MCF 10A (cell line): ENCODE measurements at places on chromosomes 12 and 14.

GRCh38 chr12:108367436-108367835 is 28.3 kb upstream of the CMKLR1 start:
- DNase-seq = peak; percentile 80

GRCh38 chr14:32375663-32376062 is 46.6 kb downstream of the AKAP6 start:
- DNase-seq = no peak

GRCh38 chr14:41872931-41873685 is 266.4 kb downstream of the LRFN5 start:
- DNase-seq = no peak

DNA sequence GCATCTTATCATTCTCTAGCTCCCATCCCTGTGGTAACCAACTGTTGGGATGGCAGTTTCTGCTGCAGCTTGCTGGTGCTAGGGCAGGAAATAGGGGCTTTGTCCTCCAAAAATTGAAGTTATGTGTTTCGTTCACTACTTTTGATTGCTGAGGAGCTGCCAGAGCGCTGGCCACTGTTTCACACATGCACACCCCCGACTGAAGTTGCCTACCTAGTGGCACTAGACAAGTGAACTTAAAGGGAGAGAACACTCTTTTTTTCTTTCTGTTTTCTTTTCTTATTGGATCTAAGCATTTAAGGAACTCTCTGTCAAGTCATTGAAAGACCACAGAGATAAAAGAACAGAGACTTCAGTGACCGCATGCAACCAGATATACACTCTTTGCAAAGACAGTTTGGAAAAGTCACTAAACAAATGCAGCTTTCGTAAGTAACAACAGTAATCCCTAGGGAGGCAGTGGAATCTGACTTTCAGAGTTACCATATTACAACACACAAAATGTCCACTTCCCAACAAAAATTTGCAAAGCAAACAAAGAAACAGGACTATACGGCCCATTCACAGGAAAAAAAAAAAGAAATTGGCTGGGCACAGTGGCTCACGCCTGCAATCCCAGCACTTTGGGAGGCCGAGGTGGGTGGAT is 12.0 kb downstream of the TFCP2 start:
- no peak for DNase-seq

GRCh38 chr12:79023261-79023660 is 158.7 kb downstream of the SYT1 start:
- DNase-seq = no peak

DNA sequence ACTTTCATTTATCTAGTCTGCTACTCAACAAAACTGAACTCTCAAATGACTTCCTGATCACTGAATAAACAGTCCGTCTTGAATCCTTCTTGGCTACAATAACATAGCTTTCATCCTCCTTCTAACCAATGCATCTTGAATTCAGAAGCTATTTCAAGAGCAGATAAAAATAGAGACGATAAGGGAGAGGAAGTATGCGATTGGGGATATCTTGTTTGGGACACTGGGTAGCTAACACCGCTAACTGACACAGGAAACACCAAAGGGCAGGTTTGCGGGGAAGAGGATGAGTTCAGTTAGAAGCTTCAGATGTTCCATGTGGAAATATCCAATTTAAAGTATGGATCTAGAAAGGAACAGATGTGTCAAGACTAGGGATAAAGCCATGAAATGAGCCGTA is 102.5 kb downstream of the SLC41A2 start:
- no peak for DNase-seq

DNA sequence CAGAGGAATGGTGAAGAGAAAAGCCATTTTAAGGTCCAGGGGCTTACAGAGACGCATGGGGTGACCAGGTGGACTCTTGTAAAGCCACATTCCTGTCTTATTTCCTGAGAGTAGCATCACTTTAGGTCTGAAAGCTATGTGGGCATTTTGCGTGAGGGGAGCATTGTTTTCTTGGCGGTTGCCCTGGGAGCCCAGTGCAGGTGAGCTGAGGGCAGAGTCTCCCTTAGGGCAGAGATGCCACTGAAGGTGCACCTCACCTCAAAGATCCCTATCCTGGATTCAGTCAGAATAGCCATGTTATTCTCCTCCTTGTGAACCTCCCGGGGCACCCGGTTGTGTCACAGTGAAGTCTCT is 12.4 kb downstream of the GLRX5 start:
- no peak for DNase-seq

DNA sequence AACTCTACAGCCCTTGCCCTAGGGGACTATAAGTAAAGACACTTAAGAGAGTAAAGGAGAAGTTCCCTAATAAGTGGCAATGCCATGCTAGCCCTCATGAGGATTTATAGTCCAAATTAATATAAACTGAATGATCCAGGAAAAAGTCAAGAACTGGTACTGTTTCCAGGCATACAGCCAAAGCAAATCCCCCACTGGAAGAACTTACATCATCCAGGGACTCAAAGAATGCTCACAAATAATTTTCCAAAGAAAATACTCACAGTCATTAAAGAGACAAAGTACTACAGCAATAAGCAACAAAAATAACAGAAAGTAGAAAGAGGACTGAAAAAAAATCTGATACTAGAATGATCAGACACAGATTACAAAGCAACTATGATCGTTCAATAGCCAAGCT is 79.7 kb upstream of the RAP1B start:
- peak; percentile 43 for DNase-seq

- no peak for DNase-seq
Observed at GRCh38 chr12:58489394-58489793, 430.9 kb downstream of the LRIG3 start.

GRCh38 chr14:99635116-99635515 is 9.8 kb upstream of the HHIPL1 start:
- DNase-seq = no peak

- peak; percentile 31 for DNase-seq
Observed at GRCh38 chr14:28406196-28406595, 360.4 kb upstream of the FOXG1 start.

DNA sequence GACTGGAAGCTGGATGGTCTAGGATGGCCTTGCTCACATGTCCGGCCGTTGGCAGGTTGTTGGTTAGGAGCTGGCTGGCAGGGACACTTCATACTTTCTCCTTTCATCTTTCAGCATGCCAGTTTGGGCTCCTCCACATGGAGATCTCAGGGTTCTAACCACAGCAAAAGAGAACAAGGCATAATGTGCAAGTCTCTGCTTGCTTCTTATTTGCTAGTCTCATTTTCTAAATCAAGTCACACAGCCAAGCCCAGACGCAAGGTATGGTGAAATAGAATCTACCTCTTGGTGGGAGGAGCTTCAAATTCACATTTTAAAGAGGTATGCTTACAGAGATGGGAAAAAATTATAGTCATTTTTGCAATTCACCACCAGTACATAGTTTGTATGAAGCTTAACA is 69.1 kb upstream of the NAP1L1 start:
- peak; percentile 4 for DNase-seq

GRCh38 chr12:101924618-101925017 is 47.2 kb downstream of the DRAM1 start:
- DNase-seq = no peak

DNA sequence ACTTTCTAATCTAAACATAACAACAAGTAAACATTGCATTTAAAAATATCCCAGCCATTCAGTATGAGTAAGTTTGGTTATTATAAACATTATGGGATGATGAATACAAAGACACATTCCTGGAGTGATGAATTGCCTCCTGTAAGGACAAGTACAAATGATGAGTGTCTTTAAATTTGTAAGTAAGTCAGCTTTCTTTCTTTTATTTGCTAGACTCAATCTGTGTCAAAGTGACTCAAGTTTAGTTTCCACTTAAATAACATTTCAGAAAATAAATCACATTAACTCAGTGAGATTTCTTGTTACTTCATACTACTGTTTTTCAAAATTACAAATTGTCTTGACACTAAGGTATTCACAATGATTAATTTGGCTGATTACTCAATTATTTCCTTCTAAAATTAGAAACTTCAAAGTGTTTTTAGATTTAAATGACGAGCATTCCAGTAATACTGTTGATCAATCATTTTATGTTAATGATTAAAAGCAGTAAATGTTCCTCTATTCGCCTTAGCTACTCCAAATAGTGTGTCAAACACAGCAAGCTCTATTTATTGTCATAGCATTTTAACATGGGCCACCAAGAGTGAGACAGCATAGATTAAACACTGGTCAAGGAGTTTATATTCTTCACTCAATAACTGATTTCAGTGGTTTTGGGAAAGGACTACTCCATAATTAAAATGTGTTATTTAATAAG is 658.0 kb upstream of the MDGA2 start:
- no peak for DNase-seq

DNA sequence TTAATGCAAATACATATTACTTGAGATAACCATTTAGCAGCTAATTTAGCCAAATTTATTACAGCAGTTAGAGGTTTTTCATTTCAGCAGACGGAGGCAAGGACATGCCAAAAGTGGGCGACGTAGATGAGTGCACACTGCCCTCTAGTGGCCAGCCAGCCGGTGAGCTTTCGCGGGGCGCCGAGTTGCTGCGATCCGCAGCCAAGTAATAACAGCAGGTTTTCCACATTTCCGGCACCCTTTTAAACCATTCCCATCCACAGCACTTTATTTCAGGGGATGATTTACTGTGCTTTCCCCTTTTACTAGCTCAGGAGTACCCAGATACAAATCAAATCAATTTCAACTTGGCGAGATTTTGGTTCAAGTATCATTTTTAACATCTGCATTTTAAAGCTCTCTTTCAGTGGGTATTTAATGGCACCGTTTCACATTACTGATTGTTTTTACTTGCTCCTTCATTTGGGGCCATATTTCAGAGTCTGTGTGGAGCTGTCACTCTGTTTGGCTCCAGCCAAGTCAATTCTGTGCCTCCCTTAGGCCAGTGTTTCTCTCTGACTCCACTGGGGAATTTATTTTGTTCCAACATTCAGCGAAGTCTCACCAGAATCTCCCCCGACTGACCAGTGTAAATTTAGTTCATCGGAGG is 158.0 kb downstream of the EGLN3 start:
- peak; percentile 64 for DNase-seq

DNA sequence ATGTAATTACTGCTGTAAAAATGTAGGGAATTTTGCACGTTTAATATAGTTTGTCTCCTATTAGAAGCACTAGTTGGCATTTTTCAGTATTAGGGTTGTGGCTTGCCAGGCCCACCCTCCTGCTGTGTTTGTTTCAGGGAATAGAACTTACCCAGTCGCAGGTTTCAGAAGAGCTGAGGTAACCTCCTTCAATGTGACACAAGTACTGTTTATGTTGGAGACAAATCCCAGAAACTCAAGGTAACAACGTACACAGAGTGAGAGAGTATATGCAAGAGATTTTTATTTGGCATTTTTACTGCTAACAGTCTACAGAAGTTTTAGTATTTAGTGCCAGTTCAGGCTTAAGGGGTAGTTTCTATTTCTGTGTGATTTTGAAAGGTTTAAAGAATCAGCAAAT is 284.3 kb downstream of the RAD51B start:
- no peak for DNase-seq

GRCh38 chr12:106867651-106868050 is 88.1 kb upstream of the TMEM263 start:
- DNase-seq = no peak

DNA sequence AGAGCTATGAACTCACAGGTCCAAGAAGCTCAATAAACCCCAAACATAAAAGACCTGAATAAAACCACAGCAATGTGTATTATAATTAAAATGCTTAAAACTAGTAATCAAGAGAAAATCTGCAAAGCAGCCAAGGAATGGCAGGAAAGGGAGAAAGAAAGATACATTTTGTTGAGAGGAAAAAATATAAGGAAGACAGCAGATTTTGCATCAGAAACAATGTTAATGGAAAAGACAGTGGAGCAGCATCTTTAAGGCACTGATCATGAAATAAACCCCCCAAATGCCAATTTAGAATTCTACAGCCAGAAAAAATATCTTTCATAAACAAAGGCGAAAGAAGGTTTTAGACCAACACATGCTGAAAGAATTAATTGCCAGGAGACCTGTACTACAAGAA is 39.3 kb downstream of the RAN start:
- DNase-seq = no peak

DNA sequence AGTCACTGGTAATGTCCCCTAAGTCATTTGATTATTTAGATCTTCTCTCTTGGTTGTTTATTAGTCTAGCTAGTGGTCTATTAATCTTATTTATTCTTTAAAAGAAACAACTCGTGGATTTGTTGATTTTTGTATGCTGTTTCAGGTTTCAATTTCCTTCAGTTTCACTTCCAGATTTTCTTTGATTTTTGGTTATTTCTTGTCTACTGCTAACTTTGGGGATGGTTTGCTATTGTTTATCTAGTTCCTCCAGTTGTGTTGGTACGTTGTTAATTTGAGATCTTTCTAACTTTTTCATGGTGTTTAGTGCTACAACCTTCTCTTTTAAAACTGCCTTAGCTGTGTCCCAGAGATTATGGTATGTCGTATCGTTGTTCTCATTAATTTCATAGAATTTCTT is 18.5 kb upstream of the CD69 start:
- no peak for DNase-seq

GRCh38 chr12:66590275-66590985 is 88.4 kb downstream of the GRIP1 start:
- DNase-seq = no peak

GRCh38 chr14:87067591-87067990 is 925.4 kb downstream of the GALC start:
- DNase-seq = no peak

DNA sequence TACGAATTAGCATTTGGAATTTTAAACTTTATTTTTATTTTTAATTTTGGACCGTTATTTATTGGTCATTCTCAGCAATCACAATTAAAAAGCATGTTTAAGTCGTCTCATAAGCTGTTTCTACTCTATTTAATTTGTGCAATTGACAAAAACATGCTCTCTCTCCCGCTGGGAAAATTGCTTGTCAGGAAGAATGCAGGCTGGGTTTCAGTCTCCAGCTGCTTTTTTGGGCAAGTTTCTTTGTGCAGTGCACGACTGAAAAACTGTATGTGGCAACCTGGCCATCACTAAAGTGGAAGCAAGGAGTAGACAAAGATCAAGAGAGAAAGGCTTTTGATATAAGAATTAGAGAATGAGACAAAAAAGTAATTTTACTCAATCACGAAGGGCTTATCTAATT is 941.5 kb upstream of the MDGA2 start:
- DNase-seq = no peak

- no peak for DNase-seq
Observed at GRCh38 chr12:106580671-106581508, 1.9 kb upstream of the RFX4 start.

GRCh38 chr14:58395562-58395811 is 243 bp upstream of the TOMM20L start:
- no peak for DNase-seq

GRCh38 chr14:104281768-104282301 is 143.4 kb downstream of the KIF26A start:
- DNase-seq = no peak

- peak; percentile 63 for DNase-seq
Observed at GRCh38 chr14:22375321-22375930, 213.6 kb downstream of the DAD1 start.

DNA sequence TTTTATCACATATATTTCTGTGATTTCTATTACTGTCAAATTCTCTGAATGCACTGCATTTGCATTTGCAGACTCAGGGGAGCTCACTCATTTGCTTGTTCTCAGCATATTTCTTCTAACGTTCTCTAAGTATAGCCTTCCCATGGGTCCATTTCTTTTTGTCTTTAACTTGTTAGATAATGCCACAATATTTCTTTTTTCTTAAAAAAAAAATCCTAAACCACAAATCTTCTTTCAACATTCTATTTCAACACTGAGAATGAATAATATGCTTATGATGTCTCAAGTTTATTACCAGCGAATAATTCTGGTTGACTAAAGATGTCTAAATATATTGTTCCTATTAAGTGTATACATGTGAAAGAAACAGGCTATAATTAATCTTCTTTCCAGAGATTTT is 200.2 kb downstream of the ANO6 start:
- DNase-seq = no peak
